Right ventricle myocardium superior (tissue), 1 donor: ENCODE measurements at places on chromosomes 12 and 14. TPM values are rescaled to one million over a fixed set of nuclear protein-coding genes. Genes with fewer than 3 reads are reported as not detected.

DNA sequence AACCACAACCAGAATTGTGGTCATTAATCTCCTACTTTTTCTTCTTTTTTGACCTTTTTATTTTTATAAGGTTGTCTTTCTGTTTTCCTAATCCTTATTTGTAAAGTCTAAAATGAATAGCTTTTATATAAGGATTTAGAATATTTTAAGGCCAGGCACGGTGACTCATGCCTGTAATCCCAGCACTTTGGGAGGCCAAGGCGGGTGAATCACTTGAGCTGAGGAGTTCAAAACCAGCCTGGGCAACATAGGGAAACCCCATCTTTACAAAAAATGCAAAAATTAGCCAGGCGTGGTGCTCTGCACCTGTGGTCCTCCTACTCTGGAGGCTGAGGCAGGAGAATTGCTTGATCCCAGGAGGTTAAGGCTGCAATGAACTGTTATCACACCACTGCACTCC is 55.1 kb downstream of the IFT81 start:
- no peak for DNase-seq

- DNase-seq, result no peak
Observed at GRCh38 chr14:80489513-80489912, 278.2 kb upstream of the DIO2 start.

DNA sequence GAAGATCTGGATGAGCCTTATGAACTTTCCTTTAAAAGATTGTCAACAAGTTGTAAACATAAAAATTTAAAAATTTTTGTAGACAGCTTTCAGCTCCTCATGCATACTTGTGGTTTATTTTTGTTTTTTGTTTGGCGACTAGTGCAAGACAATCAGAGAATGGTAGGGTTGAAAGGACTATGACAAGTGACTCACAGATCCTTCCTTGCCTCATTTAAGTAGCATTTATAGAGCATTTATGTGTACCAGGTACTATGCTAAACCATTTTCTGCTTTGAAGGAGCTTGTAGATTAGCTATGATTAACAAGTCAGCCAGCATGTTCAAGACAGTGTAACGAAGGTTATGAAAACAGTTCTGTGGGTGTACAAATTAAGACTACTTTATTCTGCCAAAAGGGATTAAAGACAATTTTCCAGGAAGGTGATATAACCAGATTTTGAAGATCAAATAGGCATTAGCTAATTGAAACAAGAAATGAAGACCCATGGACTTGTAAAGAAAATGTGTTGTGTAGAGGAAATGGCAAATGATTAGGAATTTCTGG is 122.0 kb downstream of the PCNX1 start:
- no peak for DNase-seq

DNA sequence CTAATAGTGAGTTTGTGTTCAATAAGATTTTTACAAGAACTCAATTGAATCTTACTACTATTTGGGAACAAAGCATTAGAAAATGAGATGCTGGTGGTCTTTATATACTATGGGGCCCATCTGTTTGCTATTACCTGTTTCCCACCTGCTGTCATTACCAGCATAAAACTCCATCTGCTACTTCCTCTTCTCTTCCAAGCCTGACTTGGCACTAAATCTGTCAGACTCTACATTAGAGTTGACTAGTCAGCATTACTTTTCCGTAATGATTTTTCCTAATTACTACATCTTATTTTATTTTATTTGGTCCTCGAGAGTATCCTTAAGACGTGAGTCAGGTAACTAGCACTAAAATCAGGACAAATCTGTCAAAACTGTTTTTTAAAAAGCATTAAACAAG is 68.1 kb upstream of the KRR1 start:
- DNase-seq, result no peak

DNA sequence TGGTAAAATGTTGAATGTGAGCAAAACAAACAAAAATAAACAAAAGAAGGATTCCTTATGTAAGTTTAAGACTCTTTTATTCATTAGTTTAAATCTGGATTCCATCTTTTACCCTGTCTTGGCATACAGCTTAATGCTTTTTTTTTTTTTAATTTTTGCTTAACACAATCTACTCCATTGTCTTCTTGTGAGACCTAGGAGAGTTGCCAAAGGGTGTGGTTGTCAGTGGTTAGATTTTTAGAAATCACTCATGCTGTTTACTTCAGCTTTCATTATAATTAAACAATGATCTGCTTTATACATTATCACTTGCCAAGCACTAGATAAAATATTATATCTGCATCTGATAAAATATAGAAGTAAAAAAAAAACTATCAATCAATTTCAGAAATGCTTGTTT is 77.7 kb upstream of the KITLG start:
- DNase-seq, result no peak

DNA sequence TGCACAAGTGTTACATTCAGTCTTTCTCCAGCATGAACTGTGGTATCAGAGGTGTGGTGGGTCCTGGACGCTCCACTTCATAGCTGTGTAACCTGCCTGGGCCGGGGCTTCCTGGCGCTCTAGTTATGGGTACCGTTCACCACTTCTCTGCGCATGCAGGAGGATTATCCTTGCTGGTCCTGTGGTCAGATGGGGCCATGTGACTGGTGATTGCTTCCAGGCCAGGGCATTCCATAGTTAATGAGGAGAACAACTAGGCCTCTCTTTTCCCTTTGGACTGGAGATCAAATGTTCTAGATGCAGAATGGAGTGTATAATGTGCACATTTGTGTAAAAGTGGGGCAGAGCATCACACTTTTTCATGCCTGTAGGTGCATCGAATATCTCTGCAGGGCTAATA is 444.0 kb downstream of the AACS start:
- no peak for DNase-seq

DNA sequence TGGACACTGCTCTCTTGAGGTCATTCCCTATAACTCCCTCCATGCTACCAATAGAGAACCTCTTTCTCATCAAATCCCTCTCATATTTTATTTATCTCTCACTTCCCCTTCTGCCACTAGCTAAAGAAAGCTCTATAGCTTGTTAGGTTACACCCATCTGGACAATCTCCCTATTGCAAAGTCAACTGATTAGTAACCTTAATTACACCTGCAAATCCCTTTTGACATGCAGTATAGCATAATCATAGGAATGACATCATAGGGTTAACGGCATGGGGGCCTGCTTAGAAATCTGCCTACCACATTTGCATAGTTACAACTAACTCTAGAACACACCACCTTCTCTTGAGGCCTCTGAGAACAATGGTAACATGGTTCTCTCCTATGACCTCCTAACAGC is 181.2 kb downstream of the EMP1 start:
- DNase-seq, result no peak

MAPK1IP1L gene
- total RNA-seq, result 49.5 TPM

FITM1 gene
- total RNA-seq, result 126 TPM
